Diencephalon (tissue), 1 donor: ENCODE measurements at places on chromosomes 11 and 22. TPM values are rescaled to one million over a fixed set of nuclear protein-coding genes. Genes with fewer than 3 reads are reported as not detected.

YPEL4 gene
- 2.5 TPM for total RNA-seq

KDM4F gene
- not detected for total RNA-seq

PARVG gene
- total RNA-seq: 1.4 TPM

GAS2 gene
- 18.0 TPM for total RNA-seq

YWHAH gene
- total RNA-seq: 358 TPM

TRIM49D2 gene
- not detected for total RNA-seq
